ENCODE measurements at places on chromosomes 7 and 10.

DNA sequence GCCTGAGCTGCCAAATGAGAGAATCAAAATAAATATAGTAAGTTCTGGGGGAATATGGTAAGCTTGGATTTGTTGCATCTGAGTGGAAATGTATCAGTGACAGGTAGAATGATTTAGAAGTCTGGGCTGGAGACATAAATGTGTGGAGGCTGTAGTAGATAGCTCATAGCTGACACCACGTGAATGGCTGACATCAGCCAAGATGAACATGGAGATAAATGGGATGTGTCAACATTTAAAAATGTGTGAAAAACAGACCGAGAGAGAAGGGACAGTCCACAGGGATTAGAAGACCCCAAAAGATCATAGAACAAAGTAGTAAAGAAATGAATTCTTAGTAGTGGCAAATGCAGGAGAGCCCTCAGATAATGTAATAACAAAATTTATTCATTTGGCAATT, 40.9 kb downstream of the NAMPT start:
- no peak for DNase-seq

GRCh38 chr7:111763221-111763801, 201.0 kb upstream of the IMMP2L start:
- DNase-seq: peak; percentile 43

GRCh38 chr7:127413962-127414361, 21.5 kb upstream of the ZNF800 start:
- DNase-seq: no peak

DNA sequence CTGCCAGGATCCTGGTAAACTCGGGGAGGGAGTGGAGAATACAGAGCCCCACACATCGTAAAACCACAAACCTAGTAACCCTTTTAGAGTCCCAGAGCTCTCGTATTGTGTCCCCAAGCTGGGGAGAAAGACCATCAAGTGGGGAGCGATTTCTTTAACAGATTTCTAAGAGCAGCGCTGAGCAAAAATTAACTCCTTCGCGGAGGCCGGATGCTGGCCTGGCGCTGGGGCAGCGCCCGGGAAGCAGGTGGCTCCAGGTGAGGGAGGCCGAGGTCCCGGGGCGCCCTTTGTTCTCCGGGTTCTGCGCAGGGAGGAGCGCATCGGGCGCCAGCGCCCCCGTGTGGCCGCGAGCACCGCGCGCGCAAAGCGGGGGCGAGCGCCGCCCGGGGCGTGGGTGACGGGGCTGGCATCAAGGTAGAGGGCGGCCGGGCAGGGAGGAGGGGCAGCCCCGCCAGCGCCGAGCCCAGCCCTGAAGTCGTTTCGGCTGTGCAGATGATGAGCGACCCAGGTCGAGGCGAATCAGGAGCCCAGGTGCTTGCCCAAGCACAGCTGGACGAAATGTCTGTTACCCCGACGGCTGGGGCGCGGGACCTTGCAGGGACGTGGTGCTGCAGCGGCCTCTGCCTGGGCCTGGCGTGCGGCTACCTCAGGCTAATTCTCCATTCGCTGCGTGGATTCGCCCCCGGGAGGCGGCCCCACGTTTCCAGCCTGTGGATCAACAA, 10.4 kb upstream of the FGFR2 start:
- DNase-seq: no peak

- no peak for DNase-seq
These were observed 113.8 kb upstream of the HPS1 start for GRCh38 chr10:98560565-98560964.

DNA sequence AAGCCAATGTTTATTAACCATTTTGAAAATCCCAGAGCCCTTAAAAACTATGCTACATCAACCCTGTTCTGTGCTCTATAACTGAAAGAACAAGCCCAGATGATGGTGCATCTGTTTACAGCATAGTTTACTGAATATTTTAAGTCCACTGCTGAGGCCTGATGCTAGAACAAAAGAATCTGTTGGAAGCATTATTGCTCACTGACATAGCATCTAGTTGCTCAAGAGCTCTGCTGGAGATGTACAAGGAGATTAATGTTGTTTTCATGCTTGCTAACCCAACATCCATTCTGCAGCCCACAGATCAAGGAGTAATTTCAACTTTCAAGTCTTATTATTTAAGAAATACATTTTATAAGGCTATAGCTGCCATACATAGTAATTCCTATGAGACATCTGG, 181.3 kb upstream of the FEZF1 start:
- DNase-seq: no peak

GRCh38 chr7:72493850-72494661, 81.9 kb upstream of the CALN1 start:
- DNase-seq: peak; percentile 25

GRCh38 chr10:7519351-7519750, 108.5 kb upstream of the SFMBT2 start:
- no peak for DNase-seq

GRCh38 chr10:57959318-57960006, 308.2 kb downstream of the IPMK start:
- no peak for DNase-seq

- no peak for DNase-seq
These were observed 85.7 kb upstream of the INHBA start for GRCh38 chr7:41788556-41788955.

GRCh38 chr7:133980804-133981203, 146.3 kb upstream of the LRGUK start:
- no peak for DNase-seq

- no peak for DNase-seq
These were observed 67.9 kb downstream of the ZNF783 start for GRCh38 chr7:149329766-149330334.

DNA sequence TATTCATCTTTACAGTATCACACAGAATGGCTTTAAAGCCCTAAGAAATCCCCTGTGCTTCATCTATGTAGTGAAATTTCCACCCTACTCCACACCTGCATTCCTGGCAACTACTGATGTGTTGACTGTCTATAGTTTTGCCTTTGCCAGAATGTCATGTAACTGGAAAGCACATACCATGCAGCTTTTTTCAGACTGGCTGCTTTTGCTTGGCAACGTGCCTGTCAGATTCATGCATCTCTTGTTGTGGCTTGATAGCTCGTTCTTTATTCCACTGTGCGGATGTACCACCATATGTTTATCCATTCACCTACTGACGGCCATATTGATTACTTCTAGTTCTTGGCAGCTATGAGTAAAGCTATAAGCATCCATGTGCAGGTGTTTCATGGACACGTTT, 30.6 kb downstream of the RBM17 start:
- no peak for DNase-seq

GRCh38 chr10:51705774-51706173, 6.4 kb upstream of the CSTF2T start:
- DNase-seq: no peak

DNA sequence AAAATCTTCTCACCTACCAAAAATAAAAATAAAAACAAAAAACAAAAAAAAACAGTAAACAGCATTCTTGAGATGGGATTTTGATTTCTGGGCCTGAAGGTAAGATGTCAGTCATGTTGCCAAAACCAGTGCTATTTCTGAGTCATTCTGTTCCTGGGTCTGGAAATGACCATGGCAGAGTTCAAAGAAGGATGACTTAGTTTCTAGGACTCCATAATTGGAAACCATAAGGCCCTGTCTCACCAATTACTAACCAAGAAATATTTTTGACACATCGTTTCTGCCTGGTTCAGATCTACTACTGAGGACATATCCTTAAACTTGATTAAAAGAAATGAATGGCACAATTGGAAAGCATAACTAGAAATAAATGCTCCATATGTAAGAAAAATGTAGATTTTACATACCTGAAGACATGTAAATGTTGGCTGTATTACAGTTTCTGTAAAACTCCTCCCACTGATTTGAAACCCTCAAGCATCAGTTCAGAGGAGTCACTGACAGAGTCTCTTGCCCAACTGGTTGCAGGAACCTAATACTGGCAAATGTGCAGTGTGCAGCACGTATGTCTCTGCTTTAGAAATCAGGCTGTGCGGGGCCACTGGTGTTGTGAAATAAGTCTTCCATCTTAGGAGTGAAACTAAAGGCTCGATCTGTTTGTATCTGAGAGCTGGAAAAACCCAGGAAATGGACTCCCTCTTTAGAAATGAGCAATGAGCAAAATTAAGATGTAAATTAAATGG, 84.8 kb upstream of the EGR2 start:
- no peak for DNase-seq

- DNase-seq: peak; percentile 27
These were observed 20.7 kb downstream of the COX15 start for GRCh38 chr10:99711129-99711719.

DNA sequence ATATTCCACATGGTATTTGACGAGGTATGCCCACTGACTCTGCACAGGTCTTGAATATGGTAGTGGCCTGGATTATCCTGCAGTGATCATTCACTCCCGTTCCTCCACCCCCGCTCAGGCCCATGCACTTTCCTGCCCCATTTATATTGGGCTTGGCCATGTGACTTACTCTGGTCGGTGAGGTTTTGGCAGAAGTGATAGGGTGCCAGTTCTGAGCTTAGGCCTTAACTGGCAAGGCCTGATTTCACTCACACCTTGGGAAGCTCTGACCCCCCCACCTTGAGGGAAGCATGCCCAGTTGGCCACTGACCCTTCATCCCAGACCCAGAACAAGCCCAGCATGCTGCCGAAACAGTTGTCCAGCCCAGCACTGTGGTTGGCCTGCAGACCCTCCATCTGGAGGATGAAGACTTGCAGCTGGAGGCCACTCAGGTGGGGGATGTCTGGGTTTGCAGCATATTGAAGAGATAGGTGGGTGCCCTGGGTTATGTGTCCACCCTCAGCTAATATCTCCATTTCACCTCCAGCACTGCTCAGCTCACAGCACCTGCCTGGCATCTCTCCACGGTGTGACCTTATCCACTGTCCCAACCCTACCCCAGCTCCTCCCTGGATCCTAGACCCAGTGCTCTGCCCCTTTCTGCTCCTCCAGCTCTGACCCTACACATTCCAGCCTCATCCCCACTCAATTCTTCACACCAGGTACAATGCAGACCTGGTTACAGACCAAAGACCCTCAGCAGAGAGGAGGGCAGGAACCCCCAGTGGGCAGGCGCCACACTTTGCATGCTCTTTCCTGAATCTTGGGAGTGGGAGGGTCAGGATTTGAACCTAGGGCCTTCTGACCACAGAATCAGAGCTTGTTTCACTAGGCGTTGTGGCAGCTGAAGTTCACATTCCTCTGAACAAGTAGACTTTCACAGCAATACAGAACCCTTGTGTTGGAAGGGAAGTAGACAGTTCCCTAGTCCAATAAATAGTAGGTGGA, 138.1 kb upstream of the CHST15 start:
- DNase-seq: no peak

DNA sequence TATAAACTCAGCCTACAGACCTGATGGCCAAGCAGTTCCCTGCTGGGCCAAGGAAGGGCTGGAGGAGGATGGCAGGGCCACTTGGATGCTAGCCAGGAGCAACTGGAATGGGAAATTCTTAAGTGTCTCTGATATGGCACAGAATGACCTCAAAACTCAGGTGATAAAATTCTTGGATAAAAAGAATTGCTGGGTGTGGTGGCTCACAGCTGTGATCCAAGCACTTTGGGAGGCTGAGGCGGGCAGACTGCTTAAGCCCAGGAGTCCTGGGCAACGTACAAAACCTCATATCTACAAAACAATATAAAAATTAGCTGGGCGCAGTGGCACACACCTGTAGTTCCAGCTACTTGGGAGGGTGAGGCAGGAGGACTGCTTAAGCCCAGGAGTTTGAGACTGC, 14.0 kb upstream of the PKD1L1 start:
- DNase-seq: no peak

DNA sequence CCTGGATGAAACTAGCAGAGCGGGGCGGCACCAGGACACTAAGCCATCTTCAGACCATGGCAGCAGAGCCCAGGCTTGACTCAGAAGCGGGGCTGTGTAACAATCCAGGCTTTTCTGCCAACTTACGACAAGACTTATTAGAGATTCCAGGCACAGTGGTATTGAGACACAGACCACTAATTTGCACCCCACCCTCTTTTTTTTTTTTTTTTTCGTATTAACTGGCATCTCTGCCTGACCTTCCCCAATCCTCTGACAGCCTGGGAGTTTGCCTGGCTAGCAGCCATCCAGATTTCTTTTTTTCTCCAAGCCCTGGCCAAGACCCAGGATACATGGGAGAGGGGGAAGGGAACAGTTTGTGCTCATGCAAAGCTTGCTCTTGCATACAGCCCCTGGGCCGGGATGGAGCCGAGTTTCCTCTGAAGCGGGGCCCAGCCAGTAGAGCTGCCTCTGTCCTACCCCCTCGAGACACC, 182.4 kb downstream of the PLXNA4 start:
- DNase-seq: no peak

- no peak for DNase-seq
These were observed 92.5 kb downstream of the KLF6 start for GRCh38 chr10:3692387-3692999.

DNA sequence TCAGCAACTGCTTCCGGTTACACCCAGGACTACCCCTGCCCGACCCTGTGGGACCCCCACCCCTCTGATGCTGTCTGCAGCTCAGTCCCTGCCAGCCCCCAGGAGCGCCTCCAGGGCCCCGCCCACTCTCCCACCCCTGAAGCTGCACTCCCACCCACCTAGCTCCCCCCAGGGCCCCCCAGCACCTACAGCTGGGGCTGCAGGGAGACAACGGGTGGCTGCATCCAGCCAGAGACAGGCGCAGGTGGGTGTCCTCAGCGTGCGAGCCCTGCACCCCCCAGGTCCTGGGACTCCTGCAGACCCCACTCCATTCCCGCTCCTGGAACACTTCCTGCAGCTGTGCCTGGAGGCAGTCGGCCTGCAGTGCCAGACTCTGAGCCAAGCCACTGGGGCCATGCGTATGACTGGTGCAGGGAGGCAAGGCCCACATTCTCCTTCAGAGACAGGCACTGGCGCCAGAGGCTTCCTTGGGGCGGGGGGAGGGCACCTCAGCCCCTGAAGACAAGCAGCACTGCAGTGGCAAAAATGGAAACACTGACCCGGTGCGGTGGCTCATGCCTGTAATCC, 6.1 kb downstream of the CYP2W1 start:
- no peak for DNase-seq

DNA sequence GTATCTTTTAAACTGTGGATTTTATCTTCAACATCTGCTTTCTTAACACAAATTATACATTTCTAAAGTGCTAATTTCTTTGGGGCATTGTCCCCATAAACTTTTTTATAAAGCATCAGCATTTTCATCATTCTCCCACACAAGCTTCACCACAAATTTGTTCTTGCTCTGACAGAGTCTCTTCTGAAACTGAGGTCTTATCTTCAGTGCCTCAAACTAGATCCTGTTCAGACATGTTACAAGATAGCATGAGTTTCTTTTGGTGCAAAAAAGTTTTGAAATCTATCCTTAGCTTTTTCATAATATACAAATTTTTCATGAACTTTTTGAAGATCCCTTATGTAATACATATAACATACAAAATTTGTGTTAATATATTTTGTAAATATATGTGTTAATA, 346.6 kb downstream of the IPMK start:
- DNase-seq: no peak

DNA sequence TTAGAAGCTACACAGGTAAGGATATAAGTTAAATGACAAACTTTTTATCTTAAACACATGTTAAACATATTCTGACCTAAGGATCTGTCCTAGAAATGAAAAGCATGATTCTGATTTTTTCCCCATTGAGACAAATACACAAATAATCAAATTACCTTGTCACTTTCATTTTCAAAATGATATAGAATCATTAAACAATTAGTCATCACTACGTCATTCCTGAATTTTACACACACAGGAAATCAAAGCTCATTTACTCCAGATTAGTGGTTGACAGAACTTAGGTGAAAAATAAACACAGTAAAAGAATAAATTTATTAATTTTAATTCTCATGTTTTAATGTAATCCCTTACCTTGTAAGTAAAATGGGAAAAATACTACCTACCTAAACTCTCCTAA, 89.0 kb downstream of the AASS start:
- no peak for DNase-seq

Measured in hepatic stellate cell (primary cell).